Astrocyte of the hippocampus (primary cell): ENCODE measurements at places on chromosomes 5 and 9.

- DNase-seq = peak; percentile 50
These were observed 39.9 kb downstream of the MVB12B start for GRCh38 chr9:126366366-126367011.

DNA sequence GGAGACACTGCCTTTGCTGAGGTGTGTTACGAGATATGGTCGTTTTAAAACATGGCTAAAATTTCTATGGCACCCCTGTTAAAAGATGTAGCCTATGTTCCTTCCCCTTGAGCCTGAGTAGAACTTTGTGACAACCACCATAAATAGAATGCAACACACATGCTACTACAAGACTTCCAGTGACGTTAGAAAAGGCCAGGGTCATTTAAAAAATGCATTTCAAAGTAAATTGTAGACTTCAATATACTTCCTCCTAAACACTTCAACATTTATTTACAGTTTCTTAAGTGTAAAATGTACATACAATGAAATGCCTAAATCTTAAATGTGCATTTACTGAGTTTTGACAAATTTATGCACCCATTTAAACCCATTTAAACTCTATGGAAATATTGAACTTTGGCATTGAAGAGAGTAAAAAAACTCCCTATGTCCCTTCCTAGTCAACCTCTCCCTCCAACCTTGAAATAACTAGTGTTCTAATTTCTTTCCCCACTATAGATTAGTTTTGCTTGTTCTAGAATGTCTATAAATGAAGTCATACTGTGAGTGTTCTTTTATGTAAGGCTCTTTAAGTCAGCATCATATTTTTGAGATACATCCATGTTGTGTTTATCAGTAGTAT lies 160.5 kb downstream of the SLC12A2 start:
- no peak for DNase-seq

DNA sequence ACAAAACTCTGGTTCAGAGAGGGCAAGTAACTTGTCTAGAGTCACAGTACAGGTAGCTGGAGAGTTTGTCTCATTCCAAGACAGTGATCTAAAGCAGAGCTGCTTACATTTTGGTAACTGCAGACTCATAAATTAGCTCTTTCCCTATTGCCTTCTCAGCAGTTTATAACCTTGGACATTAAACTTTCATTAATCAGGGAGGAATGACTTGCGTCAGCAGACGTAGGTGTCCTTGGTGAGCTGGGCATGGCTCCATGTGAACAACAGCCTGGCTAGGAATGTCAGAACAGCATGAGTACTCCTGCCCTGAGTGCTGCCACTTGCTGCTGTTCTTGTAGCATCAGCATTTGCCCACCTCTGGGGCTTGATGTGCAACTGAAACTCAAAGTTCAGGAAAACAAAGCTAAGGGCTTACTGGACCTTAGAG lies 2.2 kb upstream of the ALDOB start:
- no peak for DNase-seq

GRCh38 chr5:159451197-159452052 lies 121.1 kb upstream of the IL12B start:
- peak; percentile 95 for DNase-seq

DNA sequence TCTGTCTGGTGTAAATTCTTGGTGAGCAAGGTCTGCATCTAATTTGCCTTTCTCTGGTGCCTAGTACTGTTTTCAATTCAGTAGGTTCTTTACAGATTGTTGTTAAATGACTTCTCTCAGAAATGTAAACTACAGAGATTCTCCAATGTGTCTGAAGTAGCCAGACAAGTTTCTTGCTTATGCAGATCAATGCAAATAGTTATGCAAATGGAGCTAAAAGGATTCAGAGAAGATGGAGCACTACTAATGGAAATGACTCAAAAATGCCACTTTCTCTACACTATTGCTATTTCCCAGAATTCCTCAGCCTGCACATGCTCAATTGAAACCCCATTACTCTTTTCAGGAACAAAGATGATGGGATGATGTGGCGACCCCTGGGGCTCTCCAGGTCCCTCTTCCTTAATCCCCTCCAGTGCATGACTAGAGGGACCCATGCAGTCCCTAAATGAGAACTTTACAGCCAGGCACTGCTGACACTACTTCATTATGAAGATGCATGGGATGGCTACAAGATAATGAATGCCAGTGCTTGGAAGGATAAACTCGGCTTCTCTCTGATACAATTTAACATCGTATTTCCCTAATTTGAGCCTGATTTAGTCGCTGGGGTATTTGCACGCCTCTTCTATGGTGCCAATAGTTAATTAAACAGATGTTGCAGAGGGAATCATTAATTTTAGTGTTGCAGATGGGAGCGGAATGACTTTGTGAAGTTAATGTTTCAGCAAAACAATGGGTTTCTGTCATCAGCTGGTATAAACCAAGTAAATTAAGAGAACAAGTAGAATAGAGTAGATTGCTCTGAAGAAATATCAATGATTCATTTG lies 753.2 kb downstream of the TLR4 start:
- no peak for DNase-seq

GRCh38 chr5:56984445-56984844 lies 32.5 kb upstream of the MIER3 start:
- no peak for DNase-seq

DNA sequence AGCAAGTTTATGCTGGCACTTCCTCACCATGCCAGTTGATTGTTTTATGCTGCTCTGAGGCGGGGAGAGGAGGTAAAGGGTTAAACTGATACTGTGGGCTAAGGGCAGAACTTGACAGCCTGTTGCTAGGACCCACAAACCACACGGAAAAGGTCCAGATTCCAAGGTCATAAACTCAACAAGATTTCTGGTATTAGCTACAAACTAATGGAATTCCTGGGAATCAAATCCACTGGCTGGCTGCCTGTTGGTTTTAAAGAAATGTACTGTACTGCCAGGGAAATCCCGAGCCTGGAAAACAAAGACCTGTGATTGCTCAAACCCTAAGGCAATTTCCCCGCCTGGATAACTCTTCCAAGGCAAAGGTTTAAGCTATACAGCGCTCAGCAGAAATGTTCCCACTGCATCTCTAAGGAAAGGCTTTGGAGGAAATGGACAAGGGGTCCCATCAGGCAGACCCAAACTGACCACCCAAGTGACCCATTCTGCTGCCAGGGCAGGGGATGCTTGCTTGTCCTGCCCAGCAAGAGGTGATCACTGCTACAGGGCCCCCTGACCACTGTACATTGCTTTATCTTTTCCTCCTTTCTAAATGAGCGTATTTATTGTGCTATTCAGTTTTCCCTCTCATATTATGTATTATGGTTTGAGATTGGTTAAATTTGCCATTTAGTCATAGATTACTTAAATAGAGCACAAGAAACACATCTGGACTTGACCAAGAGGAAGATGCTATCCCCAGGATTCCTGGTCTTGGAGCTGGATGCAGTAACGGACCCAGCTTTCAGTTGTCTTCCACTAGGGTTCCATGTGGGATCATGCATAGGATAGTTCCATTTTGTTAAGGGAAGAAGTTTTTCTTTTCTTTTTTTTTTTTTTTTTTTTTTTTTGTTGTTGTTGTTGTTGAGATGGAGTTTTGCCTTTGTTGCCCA lies 124.3 kb downstream of the SUSD1 start:
- DNase-seq = peak; percentile 98

DNA sequence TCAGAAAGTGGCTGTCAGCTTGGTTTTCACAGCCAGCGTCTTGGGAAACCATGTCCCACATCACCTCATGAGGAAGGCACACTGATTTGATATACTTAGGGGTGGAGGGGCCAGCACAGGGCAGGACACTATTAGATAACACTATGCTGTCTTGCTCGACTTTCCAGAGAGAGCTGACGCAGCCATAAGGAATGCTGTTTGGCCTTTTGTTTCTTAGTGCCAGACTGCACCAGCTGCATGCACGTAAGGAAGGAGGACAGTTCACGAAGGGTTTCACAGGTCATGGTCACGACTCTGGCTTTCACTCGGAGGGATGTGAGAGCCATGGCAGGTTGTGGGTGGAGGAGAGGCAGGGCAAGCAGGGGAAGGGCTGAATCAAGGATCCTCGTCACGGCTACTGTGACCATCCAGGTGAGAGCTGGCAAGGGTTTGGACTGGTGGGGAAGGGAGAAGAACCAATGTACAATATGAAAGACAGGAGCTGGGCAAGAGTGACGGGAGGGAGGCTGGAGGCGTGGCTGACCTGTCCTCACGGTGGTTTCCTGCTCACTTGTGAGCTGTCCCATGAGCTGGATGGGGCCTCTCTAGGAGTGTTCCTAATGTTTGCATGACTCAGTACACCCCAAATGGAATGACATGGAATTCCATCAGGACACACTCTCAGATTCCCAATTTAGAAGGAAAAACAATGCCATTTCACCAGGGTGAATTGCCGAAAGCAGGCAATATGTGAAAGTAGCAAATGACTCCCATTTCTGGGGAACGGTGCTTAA lies 61.7 kb downstream of the OTULIN start:
- peak; percentile 45 for DNase-seq
